Erythroblast (primary cell): ENCODE measurements at places on chromosomes 3 and 15.

- DNase-seq = no peak
Measured at GRCh38 chr3:169907476-169907875, 3.9 kb upstream of the SAMD7 start.

GRCh38 chr3:72339670-72340030 is 508.6 kb downstream of the SHQ1 start:
- no peak for DNase-seq

DNA sequence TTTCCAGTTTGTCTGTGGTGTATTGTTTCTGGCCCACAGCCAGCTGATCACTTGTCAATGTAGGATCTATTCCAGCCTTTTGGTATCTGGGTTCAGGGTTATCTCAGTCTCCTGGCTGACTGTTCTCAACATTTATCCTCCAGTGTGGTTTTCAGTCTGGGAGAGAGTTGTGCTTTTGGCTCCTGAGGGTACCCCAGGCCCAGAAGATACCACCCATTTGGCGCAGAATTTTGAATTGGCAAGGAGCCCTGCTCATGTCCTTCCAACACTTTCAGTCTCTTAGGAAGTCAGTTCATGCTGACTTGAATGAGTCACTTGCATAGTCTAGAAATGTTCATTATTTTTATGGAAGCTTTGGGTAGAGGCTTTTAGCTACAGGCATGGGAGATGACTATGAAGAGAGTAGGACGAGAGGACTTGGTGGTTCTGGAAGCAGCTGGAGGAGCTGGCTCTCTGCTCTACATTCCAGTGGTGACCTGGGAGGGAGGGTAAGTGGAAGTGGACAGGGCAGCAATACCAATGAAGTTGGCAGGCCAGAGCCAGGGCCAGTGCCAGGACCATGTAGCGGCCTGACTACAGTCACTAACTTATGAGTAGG is 7.2 kb downstream of the POLR2H start:
- DNase-seq = no peak

DNA sequence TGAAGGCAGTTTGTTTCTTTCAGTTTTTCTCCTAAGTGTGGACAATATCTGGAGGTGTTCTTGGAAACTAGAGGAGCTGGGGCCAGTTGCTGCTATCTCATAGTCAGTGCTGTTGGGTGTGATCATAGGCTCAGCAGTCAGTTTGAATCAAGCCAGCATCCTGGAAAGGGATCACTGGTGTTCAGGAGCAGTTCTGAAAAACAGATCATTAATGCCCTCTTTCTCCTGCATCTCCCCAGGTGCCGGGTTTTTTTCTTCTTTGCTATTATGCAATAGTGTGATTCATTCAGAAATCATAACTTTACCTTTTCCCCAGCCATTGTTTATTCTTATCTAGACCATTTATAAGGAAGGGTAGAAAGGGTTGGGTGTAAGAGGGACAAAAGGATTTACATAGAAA is 24.0 kb downstream of the LNP1 start:
- DNase-seq = peak; percentile 67

DNA sequence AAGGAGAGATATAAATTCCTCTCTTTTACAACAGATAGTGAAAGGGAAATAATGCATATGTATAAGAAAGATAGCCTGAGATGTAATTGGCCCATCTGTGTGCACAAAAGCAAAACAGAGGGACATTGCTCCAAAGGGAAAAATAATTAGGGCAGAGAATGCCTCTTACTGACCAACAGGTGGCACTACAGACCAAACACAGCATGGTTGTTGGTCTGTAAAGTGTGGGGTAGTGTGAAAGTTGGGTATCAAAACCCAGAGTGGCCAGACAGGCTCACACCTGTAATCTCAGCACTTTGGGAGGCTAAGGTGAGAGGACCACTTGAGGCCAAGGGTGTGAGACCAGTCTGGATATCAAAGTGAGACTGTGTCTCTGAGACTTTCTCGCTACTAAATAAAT is 4.5 kb upstream of the TLNRD1 start:
- DNase-seq = peak; percentile 54

GRCh38 chr3:44721231-44722102 is 8.0 kb upstream of the ZNF501 start:
- DNase-seq = no peak

- no peak for DNase-seq
Measured at GRCh38 chr3:133763797-133764683, 17.8 kb downstream of the TF start.

DNA sequence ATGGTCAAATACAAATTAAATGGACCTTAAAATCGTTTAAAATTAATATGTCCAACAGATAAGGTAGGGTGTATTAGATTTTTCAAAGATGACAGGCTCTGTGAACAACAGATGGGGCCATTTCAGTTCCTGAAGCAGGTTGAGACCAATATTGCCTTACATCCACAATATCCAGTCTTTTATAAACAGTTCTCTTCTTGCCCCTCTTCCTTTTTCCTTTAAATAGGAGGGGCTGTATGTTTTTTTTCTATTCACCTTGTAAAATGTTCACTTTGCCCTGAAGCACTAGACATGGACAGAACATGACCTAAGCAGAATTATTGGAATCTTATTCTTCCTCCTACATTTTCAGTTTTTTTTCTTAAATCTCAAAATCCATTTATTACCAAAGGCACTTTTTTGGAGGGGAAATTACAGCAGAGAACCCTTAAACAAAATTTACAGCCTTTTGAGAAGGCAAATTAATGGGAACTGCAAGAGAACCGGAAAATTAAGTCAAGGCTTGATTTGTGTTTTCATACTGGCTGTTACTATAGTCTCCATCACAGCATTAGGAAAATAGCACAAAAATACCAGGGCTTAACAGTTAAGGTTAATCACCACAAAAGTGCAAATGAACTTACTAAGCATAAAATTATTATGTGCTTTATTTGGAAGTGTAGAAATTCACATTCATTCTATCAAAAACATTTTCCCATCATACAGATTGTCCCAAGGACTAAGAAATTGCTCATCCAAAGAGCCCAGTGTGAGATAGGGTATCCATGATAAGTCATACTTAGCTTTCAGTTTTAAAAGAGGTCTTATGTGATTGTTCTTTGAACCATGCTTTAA is 55.8 kb downstream of the CMSS1 start:
- DNase-seq = no peak

- DNase-seq = peak; percentile 71
Measured at GRCh38 chr3:37993820-37994638, 3.4 kb downstream of the VILL start.

GRCh38 chr15:34065261-34065660 is 26.3 kb upstream of the AVEN start:
- no peak for DNase-seq

GRCh38 chr3:185549122-185549521 is 3.3 kb downstream of the LIPH start:
- DNase-seq = peak; percentile 44

GRCh38 chr3:157752956-157753786 is 250.0 kb upstream of the VEPH1 start:
- no peak for DNase-seq

DNA sequence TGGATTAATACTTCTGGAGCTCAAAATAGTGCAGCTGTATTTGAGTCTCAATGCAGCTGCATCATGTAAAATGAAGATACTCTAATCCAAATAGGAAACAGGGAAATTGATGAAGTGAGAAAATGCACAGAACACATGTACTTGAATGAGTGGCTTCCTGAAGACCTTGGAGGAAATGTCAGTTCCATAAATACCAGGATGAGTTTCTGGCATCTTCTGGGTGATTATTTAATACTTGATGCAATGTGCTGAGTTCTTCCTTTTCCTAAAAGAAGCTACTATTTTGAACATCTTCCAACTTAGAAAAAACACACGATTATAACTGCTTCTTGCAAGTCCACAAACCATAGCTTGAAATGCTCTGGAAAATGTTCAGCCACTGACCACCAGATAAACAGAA is 162.8 kb downstream of the SLC9A9 start:
- no peak for DNase-seq

GRCh38 chr3:45321607-45322391 is 66.6 kb upstream of the LARS2 start:
- DNase-seq = no peak

- no peak for DNase-seq
Measured at GRCh38 chr3:106530367-106530766, 661.6 kb upstream of the CBLB start.

- DNase-seq = no peak
Measured at GRCh38 chr3:32453346-32453745, 49.3 kb downstream of the CMTM6 start.

- no peak for DNase-seq
Measured at GRCh38 chr3:2985479-2985878, 124.7 kb downstream of the IL5RA start.

DNA sequence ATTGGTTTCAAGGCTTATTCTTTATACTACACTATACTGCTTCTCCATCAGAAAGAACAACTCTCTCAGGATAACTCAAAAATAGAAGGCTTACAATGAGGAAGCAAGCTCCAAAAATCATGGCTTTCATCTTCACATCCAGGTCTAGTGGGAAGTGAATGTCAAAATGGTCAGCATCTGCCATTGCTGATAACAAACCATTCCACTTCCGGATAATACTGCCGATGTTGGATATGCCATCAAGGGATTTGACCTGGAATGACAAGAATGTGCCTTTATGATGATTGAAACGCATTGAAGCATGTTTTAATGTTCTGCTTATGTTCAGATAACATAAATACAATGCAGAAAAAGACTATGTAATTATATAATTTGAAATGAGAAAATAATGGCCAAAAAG is 34.0 kb upstream of the PLOD2 start:
- DNase-seq = no peak

DNA sequence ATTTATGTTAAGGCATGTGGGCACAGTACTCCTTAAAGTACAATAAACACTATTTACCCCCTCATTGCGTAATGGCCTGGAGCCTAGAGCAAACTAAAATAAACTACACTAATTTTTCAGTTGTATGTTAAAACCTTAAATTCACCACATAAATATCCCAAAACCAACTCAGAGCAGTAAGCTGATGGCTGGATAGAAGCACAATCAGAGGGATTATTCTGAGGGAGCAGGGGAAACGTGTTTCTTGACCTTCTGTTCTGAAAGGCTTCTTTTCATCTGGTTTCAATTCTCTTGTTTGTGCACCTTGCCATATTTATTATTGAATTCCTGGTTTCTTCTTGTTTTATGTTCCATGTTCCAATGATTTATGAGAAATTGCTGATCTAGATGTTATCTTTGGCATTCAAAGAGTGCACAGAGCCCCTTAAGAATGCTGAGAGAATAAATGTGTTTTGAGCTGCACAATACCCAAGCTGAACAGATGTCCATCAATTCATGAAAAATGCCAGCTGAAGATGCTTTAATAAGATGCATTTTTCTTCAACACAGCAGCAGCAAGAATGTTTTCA is 29.6 kb downstream of the RPL22L1 start:
- DNase-seq = no peak

GRCh38 chr3:97719156-97719821 is 45.3 kb upstream of the ARL6 start:
- peak; percentile 61 for DNase-seq

GRCh38 chr3:21330293-21330692 is 420.7 kb downstream of the ZNF385D start:
- DNase-seq = no peak

DNA sequence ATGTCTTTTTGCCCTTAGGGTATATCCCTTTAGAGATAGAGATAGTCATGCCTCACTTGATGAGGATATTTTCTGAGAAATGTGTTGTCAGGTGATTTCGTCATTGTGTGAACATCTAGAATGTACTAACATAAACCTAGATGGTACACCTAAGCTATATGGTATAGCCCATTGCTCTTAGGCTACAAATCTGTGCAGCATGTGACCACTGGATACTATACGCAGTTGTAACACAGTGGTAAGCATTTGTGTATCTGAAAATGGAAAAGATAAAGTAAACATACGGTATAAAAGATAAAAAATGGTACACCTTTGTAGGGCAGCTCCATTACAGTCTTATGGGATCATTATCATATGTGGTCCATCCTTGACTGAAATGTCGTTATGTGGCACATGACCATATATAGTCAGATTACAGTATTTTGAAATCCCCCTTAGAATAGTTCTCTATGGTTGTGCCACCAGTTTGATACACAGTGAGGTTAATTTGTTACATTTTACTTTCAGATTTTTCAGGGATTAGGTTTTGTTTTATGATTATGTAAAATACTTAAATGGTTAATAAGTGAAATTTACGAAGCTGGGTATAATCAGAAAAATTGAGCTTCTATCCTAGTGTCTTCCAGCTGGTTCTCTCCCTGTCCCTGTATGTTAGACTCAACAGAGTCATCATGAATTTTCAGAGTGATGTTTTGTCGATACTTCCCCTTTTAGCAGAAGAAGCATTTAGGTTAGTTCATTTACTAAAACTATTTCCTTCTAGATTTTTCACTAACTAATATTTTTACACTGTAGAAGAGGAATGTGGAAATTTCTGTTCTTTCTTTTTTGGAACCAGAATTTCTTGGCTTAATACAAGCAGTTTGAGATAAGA is 12.8 kb downstream of the SETD5 start:
- DNase-seq = no peak

DNA sequence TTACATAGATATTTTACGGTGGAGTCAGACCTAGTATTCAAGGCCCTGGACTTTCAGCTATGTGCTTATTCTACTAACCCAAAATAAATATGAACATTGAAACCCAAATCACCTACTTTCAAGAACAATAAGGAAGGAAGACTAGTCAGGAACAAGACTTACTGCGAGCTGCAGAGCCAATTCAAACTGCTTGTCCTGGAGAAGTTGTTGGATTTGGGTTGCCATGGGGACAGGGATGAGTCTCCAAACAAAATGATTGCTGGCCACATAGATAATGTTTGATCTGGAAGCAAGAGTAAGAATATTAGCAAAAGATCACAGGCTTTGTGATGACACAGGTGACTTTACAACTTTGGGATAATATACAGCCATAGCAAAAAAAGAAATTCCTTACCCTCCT is 21.6 kb upstream of the PLA2G4F start:
- no peak for DNase-seq
